Hypothalamus (tissue), 51 donors: ENCODE measurements at places on chromosomes 7 and 10.
A peak's percentile ranks its signal among the peaks of the same experiment; 100 is the strongest.

- DNase-seq: no peak
Observed at GRCh38 chr7:124898531-124898930, 31.1 kb downstream of the POT1 start.

DNA sequence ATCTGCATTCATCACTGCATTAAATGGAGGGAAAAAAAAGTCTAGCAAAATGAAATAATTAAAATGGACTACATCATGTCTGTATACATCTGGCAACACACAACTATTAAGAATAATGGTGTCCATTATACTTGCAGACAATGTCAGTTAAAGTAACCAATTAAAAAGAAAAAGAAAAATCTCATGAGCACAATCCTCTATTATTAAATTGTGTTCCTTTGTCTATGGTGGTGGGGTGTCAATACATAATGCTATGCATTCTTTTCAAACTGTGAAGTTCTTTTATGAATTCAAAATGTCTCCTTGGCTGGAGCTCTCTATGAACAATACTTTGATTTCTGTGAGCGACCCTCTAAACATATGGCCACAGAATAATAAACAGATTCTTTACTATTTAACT is 63.5 kb downstream of the NRP1 start:
- DNase-seq: no peak

DNA sequence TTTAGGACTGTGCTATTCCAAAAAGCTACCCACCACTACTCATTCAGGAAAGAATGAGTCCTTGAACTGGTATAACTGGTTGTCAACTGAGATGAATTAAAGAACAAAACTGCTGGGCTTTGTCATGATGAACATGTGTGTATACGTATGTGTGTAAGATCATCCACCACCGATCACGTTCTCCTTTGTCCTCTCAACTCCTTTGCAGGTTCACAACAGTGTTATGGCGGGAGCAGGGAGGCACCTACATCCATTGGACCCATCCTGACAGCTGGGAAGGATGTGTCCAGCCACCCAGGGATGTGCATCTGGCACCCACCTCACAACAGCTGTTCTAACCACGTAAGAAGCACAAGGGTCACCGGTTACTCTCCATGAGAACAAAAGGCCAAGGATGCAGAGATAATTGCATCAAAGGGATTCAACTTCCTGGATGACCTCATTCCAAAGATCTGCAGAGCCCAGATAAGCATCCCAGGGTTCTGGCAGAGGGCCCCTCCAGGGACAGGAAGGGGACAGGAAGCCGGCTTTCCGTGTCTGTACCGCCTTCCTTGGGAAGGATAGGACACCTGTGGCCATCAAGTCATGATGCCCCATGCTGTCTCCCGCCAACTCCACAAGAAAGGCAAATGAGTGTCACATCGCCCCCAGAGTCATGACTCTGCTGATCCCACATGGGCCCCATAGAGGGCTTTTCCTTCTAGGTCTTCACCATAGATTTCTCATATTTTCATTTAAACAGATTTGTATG is 66.1 kb downstream of the STEAP1B start:
- DNase-seq: no peak

DNA sequence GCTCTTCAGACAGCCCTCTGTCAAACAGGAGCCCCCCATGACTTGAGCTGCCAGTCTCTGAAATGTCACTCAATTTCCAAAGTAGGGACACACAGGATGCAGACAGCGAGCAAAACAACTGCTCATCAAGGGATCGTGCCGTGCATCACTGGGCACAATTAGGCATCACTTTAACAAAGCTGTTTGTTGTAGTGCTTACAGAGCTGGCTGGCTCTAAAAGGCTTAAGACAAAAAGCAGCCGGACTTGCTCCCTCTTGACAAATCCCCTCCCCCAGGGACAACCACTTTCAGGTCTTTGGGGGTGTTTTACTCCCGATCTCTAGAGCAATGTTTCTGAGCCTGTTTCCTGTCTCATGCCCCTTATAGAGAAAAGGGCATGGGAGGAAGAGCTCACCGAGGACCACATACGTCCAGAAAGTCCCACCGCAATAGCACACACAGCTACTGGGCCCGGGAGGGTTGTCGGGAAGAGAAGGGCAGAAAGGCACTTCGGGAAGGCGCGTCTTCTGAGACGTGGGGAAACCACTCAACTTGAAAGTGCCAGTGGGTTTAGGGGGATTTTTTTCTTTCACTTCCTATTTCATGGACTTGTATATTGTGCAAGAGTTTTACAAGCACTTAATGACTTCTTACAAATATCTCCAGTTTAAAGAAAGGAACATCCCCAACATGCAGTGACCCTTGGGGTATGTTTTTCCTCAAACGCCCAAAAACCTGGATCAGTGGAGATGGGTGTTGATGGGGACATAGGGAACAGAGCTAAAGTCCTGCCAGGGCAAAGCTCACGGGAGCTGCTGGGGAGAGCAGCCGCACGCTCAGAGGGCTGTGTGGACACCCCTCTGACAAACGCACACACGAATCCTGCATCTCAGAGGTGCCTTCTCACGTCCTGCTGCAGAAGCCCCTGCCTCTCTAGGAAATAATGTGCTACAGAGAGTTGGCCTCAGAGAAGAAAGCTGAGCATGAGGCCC is 27.1 kb downstream of the LRRC20 start:
- DNase-seq: peak; percentile 15

DNA sequence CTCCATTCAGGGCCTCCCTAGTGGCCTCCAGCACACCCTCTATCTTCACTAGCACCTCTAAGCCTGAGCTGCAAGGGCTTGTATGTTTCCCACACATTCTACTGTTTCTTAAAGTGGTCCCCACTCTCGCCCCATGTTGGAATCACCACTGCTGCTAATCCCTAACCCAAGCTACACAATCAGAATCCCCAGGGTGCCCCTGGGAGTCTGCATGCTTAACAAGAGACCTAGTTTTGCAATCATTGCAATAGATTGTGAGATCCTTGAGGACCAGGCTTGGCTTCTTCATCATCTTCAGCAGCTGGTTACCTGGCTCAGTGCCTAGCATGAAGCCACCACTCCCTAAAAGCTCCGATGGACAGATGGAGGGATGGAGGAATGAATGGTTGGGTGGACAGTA is 113.9 kb downstream of the MYOF start:
- DNase-seq: no peak

DNA sequence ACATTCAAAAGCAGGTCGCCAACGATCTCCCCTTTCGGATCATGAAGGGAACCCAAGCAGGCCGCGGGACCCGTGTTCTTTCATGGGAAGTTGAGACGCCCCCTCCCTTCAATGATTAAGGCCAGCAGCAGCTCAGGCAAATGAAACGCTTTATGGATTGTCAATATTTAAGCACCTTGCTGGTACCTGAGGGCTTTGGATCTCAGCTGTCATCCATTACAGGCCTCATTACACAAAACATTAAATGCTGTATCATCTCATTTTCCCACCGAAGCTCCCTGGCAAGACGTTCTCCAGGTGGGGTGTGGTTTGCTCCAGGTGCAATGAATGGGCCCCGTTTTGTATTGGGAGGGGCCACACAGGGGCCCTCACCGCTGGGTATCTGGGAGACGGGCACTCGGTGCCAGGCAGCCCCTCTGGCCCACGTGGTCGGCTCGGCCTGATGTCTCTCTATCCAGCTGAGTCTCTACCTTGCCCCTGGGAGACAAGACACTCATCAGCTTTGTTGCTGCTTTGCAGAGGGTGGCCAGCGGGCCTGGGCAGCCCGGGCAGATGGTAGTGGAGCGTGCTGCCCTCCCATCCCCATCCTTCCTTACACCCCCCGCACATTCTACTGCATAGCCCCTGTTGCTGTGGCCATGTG is 456.1 kb upstream of the FOXK1 start:
- DNase-seq: no peak

GRCh38 chr10:48289501-48290238 is 15.2 kb upstream of the FRMPD2 start:
- peak; percentile 38 for DNase-seq

DNA sequence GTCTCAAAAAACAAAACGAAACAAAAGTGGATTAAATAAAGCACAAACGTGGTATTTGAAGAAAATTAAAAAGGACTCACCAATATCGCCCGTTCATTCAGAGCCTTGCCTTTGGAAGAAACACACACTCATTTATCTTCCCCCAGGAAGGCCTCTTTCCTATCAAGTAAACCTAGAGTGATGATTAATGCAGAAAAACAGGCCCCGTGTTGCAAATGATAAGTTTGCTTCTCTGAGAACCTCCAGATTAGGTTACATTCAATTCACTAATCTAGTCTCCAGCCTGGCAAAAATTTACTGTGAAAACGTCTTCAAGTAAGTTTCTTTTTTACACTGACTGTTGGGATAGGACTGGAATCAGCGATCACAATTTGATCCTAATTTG is 78.0 kb upstream of the C1GALT1 start:
- DNase-seq: no peak

DNA sequence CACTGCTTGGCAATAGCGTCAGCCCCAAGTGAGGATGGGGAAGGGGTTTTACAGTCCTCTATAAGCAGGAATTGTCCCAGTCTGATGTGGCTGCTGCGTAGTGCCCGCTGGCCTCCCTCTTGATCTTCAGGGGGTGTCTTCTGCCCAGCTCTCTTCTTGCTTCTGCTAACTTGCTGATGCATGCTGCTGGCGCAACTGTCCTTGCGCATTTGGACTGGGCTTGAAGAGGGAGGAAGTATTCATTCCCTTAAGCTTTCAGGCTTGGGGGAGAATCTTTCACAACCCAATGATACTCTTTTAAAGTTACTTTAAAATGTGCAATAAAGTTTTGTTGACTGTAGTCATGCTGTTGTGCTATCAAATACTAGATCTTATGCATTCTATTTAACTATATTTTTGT is 10.3 kb downstream of the GALNT11 start:
- no peak for DNase-seq

GRCh38 chr10:58625070-58625469 is 112.4 kb downstream of the BICC1 start:
- no peak for DNase-seq

DNA sequence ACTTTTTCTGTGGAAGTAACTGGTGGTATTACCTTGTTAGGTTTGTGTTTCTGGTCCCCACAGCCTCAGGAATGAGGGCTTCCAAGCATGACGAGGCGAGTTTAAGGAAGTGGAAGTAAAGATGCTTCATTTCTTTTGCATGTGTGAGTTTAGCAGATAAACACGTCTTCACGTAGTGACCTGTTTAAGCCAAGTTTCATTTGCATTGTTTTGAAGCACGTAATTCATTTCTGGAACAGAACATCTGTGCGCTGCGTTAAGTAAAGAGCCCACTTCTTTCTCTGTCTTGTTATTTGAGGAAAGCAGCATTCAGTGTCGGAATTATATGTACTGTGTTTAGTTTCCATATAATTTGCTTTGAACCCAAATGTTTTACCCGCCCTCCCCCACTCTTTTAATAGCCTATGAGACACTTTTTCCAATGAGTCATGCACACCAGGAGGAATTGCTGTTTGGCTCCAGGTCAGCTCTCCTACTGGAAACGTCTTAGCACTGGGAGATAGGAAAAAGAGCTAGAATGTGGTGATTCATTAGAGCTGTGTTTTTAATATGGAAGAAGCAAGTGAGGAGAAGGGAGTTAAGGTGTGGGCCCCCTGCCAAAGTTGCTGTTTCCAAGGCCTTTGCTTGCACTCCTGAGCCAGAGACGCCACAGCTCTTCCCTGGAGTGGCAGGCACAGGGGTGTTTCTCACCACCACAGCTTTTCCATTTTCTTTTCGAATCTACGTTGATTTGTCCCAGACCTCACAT is 36.7 kb downstream of the BTBD16 start:
- no peak for DNase-seq

DNA sequence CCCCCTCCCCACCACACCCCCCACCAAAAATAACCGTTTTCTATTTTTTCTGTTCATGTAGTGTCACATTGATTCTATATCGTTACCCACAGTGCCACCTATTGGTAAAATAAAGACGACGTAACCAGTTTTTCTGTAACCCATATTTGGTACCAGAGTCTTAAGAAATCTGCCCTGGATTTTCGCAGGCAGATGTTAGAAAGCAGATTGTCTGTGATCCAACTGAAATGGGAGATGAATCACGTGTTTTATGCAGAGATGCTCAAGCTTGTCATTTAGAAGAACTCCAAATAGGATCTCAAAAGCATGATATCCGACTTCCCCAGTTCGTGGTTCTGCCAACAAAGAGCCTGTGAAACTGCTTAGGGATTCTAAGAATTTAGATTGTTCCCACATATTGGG is 261.1 kb upstream of the CSTF2T start:
- no peak for DNase-seq

DNA sequence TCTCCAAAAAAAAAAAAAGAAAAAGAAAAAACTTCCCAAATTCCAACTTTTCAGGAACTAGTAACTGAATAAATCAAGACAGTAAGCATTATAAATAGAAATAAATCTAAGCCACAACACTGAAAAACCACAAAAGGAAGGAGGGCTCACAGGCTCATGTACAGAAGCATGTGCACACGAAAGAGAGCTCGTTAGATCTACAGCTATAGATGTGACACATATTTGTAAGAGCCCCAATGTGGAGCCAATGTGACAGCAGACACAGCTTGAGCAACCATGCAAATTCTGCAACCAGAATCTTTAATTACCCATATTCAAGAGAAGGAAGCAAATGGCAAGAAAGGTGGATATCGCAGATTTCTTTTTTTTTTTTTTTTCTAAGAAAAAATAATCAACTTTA is 94.7 kb downstream of the SORBS1 start:
- no peak for DNase-seq

DNA sequence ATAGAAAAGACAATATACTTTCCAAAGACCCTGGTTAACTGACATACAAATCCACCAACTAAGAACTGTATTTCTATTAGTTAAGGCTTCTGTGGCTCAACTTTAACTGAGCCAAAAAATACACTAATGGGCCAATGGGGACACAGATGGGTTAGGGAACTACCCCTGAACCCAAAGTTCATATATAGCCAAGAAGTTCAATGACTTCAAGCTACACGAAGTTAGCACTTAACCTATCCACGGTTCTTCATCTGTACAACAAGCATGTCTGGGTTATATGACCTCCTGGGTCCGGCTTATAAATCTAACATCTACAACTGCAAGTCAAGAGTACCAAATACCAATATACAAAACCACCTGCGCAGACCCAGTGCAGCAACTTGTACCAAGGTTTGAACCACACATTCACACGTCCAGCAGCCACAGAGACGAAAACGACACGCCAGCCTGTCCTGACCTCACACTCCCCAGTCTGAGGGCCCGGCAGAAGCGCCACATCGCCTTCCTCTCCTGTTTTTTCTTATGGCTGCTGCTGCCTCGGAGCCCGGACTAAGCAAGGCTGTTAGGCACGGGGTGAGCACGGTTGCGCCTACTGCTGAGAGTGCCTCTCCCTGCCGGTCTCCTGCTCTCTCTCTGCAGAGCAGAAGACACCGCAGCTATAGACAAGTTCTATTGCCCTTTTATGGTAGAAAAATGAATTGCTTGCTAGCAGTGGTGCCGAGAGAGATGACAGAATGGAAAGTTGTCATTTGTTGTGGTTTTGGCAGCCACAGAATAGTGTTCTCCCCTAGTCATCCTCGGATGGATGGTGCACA is 86.3 kb downstream of the RNF216 start:
- no peak for DNase-seq

GRCh38 chr10:104232613-104233102 is 494 bp upstream of the CFAP43 start:
- no peak for DNase-seq
